ENCODE measurements at places on chromosomes 5 and 9.

- DNase-seq, result no peak
These were observed 88.3 kb downstream of the LHFPL2 start for GRCh38 chr5:78560000-78560855.

- no peak for DNase-seq
These were observed 7.2 kb upstream of the SFXN1 start for GRCh38 chr5:175471196-175471595.

- DNase-seq, result no peak
These were observed 34.8 kb downstream of the TMEM252 start for GRCh38 chr9:68505681-68506409.

DNA sequence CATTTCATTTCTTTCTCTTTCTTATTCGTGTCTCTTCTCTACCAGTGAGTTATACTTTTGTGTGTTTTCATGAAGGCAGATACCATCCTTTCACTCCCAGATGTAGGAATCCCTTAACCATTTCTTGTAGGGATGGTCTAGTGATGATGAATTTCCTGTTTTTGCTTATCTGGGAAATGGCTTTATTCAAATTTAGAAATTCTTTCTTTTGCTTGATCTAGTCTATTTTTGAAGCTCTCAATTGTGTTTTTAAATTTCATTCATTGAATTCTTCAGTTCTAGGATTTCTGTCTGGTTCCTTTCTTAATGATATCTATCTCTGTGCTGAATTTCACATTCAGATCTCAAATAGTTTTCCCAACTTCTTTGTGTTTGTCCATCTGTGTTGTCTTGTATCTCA lies 95.9 kb upstream of the TBC1D2 start:
- no peak for DNase-seq

DNA sequence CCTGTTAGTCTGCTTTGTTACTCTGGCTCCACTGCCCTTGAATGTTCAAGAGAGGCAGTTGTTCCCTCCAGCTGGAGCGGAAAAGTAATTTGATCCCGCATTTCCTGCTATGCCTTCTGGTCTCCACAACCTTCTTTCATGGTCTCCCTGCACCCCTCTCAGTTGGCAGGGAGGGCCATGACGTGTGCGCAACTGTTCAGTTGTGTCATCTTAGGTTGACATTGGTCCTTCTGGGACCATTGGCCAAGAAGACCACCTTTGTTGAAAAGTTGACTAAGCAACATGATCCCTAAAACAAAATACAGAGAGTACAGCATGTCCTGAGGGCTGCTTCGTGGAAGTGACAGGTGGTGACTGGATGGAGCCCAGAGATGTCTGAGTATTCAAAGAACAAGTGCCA lies 192.5 kb upstream of the TUT7 start:
- no peak for DNase-seq

- no peak for DNase-seq
These were observed 164.2 kb upstream of the PTGER4 start for GRCh38 chr5:40515476-40515875.

DNA sequence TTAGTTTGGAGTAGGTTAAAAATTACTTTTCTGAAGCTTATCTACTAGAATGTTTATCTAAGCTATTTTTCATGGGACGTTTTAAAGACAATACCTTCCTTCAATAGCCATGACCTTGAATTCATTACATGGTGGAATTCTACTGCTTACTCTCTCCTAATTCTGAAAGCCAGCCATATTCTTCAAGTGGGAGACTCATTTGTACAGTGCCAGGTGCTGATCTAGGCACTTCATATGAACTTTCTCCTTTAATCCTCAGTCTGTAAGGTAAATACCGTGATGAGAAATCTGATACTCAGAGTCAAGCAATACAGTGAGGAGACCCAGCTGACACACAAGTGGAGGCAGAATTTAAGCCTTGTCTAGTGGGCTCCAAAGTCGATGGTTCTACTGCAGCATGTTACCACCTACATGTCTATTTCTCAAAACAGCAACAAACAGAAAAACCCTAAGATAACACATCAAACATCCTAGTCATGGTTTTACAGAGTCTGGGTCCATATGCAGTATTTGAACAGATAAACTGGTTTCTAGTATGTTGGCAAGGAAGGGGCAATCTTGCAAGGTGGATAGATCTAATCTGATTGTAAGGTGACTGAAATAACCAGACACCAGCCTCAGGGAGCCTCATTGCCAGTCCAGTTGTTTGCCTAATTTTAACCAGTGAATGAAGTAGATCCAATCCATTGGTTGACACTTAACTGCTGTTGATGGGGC lies 243.7 kb downstream of the PIK3R1 start:
- DNase-seq, result no peak

DNA sequence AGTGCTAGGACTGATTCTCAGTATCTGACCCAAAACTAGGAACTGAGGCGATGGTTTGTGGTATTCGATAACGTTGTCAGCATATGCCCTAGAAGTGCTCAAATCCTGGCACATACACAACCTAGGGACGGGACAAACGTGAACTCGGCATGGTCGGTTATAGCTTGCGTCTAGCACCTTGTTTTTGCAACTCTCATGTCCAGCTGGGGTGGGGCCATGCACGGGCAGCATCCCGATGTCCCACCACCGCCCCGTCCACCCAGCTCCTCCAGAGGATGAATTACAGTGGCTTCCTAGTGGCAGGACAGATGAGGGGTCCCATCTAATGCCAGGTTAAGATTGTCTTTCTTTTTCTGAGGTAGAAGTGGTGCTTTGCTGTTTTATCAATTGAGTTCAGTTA lies 31.6 kb downstream of the PROP1 start:
- no peak for DNase-seq

DNA sequence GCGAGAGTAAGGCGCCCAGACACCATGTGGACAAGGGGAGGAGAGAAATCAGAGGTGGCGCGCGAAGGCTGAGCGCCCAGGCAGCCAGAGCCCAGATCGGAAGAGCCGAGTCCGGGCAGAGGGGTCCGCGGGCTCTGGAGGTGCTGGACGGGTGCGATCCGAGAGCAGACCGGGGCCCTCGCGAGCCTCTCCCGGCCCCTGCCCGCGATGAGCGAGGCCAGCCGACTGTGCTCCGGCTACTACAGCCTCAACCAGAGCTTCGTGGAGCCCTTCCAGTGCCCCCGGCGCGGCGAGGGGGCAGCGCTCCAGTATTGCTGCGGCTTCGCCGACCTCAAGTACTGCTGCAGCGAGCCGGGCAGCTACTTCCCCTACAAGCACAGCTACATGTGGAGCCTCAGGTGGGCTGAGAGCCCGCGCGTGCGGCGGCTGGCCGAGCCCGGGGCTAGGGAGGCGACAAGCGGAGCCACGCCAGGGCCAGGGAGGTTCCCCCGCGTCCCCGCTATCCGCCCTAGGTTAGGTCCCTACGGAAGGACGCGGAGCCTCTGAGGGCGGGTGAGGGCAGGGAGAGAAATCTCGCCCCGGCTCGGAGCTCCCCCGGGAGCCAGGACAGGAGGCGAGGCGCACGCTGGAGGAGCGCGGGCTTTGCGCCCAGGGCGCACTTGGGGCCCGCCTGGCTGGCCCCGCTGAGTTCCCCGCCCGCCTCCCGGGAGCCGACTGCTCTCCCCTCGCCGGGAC lies at the start of gene SHISAL2B:
TSS of gene SHISAL2B (plus strand) at position 87 of the 735 bp plus-strand sequence. CDS start at position 208, 121 bp downstream.
- no peak for DNase-seq

GRCh38 chr9:116002624-116003023 lies 151.0 kb upstream of the PAPPA start:
- no peak for DNase-seq

GRCh38 chr9:110776221-110776620 lies 107.6 kb downstream of the MUSK start:
- DNase-seq, result no peak

DNA sequence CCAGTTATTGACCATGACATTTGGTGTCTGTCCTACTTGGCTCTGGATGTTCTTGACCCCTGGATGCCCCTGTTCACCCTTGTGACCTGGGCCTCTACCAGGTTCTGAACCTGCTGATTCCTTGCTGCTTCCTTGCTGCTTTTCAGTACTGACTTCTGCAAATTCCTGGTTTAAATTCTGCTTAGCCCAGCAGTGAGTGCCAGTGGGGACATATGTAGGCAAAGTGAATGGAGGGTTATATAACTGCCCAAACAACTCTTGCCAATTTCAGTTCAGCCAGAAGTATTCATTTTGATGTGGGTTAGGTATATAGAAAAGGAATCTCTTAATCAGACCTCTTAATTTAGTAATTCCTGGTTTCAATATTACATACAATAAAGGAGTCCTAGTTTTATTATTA lies 220.6 kb downstream of the TAF11L14 start:
- DNase-seq, result no peak

DNA sequence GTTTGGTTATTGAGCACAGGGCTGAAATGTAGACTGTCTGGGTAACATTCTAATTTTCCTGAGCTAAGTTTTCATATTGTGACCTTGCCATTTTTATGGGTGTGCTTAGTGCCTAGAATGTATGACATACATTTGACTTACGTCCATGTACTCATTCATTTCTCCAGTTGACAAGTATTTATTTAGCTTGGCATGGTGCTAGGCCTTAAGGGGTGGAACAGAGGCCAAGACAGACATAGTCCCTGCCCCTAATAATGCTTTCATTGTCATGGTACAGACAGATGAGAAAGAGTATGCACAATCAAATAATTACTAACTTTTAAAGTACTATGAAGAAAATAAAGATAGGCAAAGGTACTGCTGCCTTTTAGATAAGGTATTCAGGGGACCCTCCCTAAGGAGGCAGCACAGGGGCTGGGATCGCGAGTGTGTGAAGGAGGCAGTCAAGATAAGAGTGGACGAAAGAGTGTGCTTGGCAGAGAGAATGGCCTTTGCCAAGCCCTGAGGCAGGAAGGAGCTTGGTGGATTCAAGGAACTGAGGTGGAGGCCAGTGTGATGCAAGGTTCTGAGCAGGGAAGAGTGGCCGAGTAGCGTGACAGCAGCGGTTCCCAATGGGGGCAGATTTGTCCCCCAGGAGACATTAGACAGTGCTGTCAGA lies 128.0 kb downstream of the PIP5K1B start:
- no peak for DNase-seq

DNA sequence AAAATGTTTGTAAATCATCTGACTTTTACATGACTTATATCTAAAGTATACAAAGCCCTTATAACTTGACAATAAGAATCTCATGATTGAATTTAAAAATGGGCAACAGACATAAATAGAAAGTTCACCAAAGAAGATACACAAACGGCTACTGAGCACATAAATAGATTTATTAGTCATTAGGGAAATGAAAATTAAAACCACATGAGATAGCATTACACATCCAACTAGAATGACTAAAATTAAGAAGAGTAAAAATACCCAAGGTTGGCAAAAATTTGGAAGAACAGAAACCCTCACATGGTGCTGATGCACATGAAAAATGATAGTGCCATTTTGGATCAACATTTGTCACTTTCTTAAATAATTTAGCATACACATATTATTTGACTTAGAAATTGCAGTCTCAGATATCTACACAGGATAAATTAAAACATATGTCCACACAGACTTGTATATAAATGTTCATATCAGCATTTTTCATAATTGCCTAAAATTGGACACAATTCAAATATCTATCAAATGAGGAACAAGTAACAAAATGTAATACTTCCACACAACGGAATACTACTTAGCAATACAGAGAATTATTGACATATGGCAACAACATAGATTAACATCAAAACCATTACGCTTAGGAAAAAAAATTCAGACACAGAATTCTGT lies 359.1 kb upstream of the DAB2 start:
- no peak for DNase-seq

DNA sequence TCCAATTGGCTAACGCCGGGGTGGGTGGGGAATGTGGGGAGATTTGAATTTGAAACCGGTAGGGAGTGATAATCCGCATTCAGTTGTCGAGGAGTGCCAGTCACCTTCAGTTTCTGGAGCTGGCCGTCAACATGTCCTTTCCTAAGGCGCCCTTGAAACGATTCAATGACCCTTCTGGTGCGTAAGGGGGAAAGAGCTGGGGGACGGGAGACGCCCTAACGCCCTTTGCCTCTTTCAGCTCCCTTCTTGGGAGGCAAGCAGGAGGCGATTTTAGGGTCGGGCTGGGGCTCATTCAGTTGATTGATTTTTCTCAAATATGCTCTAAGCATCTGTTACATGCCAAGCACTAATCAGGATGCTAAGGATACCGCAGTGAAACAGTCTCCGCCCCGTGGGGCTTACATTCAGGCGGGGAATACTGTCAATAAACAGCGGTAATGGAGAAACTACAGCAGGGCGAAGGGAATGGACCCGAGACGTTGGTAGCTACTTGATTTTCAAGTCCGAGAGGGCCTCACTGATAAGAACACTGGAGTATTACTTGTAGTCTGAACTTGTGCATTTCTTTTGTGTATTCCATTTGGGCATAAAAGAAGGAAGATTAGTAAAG lies at the start of gene HMMR:
TSS of gene HMMR (plus strand) at position 71 of the 610 bp plus-strand sequence. CDS start at position 132, 61 bp downstream.
- DNase-seq, result no peak

- no peak for DNase-seq
These were observed 13.5 kb downstream of the DUSP1 start for GRCh38 chr5:172757394-172758010.

GRCh38 chr5:181098762-181099601 lies 32.0 kb downstream of the OR2V1 start:
- DNase-seq, result no peak

DNA sequence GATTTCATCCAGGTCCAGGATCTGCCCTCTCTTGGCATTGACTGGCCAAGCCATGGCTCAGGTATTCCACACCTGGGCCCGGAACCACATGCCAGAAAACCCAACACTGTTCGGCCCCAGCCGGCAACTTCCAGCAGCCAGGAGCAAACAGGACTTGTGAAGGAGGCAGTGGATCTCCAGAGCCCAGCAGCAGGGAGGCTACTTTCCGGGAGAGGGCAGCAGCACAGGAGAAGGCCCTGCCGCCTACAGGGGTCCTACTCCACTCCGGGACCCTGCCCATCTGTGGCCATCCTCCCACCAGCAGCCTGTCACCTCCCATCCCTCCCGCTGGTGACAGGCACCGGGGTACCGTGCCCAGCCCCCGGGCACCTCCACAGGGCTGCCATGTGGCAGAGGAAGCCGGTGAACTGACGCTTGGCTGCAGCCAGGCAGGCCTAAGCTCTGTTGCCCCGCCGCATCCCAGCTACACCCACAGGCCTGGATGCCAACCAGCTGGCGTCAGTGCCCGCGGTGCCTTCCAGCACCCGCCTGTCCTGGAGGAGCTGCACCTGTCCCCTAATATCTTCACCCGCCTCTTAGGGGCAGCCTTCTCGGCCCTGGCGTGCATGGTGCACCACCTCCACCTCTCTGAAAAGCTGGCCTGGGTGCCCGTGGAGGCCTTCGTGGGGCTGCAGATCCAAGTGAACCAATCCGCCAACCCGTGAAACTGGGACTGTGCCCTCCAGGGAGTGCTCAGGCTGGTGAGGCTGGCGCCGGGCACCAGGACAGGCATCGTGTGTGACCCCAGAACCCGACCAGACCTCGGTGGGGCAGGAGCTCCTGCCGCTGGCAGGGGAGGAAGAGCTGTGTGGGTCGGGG lies 18.9 kb upstream of the SLC30A5 start:
- no peak for DNase-seq

- no peak for DNase-seq
These were observed 100.5 kb upstream of the GNAQ start for GRCh38 chr9:78131969-78132700.

- DNase-seq, result no peak
These were observed 8.9 kb downstream of the CFAP95 start for GRCh38 chr9:69829484-69829883.
